ENCODE measurements at places on chromosomes 16 and 17.

- no peak for DNase-seq
Measured at GRCh38 chr17:28748852-28749515, 5.2 kb downstream of the TRAF4 start.

GRCh38 chr17:10118788-10119130 lies 79.6 kb downstream of the GAS7 start:
- no peak for DNase-seq

GRCh38 chr16:66740010-66740409 lies 11.4 kb downstream of the DYNC1LI2 start:
- peak; percentile 9 for DNase-seq

DNA sequence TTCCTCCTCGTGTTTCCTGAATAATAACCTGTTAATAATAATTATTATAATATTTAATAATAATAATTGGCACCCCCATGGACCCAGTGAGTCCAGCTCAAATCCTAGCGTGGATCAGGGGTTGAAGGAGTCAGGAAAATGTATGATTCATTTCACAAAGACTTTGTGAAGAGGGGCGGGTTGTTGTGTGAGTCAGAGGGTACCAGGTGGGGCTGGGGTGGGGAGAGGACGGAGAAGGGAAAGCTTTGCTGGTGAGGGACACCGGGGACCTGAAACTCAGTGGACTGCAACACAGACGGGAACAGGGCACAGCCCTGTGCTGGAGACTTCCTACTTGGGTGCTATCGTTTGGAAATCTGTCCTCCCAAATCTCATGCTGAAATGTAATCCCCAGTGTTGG lies 3.1 kb upstream of the ADORA2B start:
- no peak for DNase-seq

GRCh38 chr17:72466199-72466598 lies 345.4 kb downstream of the SOX9 start:
- DNase-seq = no peak

DNA sequence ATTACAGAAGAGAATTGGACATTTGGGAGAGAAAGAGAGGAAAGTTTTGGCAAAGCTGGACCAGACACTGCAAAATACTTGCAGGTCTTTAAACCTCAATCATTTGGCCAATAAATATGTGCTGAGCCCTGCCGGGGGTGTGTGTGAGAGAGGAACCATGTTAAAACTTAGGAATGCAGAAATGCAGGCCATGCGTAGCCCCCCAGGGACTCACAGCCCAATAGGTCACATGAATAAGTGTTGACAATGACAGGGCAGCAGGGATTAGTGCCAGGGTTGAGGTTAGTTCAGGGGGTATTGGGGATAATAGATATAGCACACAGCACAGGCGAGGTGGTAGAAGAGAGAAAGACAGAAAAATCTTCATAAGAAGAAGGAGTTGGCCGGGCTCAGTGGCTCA lies 113.3 kb upstream of the ADAMTS18 start:
- DNase-seq = no peak
